CD4-positive, alpha-beta T cell treated with Interleukin-17A for 4 hours (primary cell): ENCODE measurements at places on chromosomes 7 and 10.
A peak's percentile ranks its signal among the peaks of the same experiment; 100 is the strongest.

DNA sequence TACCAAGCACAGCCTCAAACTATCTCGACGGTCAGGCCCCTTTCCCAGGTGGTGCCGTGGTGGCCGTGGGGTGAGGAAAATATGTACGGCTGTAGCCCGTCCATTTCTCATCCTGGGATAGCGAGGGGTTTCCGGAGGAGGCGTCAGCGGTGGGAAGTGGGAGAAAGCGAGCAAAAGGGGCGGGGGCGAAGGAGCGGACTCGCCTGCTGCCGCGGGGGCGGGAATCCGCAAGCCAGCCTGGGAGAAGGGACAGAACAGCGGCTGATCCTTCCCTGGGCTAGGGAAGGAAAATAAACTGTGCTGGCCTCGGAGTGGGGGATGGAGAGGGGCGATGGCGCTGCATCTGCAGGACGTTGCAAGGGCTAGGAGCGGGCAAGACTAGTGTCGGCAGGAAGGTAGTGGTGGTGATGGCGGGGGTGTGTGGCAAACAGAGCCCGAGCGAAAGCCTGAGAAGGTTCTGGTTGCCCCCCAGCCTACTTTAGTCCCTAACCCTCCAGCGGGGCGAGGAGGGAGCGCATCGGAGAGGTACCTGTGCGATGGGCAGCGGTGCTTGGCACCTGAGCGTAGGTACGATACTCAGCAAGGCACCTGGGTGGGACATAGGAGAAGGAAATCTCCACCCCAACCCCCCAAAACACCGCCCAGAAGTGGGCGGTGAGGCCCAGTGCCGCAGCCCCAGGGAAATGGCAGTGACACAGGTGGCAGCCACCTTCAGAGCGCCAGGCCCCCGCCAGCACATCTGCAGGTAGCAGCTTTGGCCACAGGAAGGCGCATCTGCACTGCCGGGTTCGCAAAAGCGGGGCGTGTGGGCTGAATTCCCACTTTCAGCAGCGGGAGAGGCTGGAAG, 49.9 kb upstream of the STEAP1B start:
- DNase-seq: peak; percentile 15

- DNase-seq: no peak
These were observed 528.9 kb downstream of the PARD3 start for GRCh38 chr10:34286136-34286739.

- no peak for DNase-seq
These were observed 159.1 kb downstream of the CCDC71L start for GRCh38 chr7:106501605-106502580.

DNA sequence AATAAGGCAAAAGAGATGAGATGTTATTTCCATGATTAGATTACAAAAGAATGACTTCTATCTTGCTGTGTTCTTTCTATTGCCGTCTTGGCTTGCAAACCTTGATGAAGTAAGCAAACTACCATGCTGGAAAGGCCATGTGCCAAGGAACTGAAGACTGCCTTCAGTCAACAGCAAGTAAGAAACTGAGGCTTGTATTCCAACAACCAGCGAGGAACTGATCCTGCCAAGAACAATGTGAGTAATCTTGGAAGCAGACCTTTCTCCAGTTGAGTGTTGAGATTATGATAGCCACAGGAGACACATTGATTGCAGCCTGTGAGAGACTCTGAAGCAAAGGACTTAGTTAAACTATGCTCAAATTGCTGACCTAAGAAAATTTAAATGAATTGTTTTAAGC, 164.6 kb upstream of the GRM3 start:
- DNase-seq: no peak

DNA sequence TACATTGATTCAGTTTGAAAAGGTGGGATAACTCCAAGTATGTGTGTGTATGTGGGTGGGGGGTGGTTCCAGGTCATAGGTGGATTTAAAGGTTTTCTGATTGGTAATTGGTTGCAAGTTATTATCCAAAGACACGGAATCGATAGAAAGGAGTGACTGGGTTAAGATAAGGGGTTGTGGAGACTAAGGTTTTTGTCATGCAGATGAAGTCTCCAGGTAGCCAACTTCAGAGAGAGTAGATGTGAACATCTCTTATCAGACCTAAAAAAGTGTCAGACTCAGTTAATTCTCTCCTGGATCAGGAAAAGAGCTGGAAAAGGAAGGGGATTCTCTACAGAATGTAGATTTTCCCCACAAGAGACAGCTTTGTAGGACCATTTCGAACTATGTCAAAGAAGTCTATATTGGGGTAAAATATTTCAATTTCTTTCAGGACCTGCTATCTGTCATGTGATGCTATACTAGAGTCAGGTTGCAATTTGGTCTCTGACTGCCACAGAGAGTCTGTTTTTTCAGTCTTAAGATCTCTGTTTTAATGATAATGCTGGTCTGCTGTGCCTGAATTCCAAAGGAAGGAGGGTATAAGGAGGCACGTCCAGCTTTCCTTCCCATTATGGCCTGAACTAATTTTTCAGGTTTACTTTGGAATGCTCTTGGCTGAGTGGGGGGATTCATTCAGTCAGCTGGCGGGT, 3.6 kb downstream of the C7orf57 start:
- DNase-seq: no peak

GRCh38 chr7:16813232-16813616, 8.4 kb upstream of the AGR2 start:
- no peak for DNase-seq

DNA sequence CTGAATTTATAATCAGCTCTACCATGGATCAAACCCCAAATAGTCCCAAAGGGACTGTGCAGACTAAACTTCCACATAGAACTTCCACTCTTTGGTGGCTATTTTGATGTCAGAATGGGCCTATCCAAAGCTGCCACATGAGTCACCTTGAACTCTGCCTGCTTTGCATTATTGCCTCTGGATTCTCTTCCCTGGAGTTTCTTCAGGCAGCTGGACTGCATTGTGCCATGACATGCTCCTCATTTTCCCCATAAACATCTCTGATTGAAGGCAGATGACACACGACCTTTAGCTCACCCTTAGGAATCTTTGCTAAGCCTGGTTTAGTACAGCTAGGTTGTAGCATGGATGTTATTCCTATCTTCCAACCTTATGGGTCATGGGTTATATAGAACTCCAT, 251.7 kb downstream of the FZD1 start:
- no peak for DNase-seq

DNA sequence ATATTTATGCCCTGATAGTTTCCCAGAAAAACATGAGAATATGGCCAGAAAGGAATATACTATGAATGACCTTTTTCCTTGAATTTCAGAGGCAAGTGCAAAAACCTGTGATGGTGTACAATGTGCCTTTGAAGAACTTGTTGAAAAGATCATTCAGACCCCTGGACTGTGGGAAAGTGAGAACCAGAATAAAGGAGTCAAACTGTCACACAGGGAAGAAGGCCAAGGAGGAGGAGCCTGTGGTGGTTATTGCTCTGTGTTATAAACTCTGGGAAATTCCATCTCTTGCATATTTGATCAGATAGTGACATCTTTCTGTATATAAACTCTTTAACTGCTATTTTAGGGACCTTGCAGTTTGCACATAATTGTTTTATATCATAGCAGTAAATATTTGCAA, 33.7 kb downstream of the RAB18 start:
- no peak for DNase-seq

DNA sequence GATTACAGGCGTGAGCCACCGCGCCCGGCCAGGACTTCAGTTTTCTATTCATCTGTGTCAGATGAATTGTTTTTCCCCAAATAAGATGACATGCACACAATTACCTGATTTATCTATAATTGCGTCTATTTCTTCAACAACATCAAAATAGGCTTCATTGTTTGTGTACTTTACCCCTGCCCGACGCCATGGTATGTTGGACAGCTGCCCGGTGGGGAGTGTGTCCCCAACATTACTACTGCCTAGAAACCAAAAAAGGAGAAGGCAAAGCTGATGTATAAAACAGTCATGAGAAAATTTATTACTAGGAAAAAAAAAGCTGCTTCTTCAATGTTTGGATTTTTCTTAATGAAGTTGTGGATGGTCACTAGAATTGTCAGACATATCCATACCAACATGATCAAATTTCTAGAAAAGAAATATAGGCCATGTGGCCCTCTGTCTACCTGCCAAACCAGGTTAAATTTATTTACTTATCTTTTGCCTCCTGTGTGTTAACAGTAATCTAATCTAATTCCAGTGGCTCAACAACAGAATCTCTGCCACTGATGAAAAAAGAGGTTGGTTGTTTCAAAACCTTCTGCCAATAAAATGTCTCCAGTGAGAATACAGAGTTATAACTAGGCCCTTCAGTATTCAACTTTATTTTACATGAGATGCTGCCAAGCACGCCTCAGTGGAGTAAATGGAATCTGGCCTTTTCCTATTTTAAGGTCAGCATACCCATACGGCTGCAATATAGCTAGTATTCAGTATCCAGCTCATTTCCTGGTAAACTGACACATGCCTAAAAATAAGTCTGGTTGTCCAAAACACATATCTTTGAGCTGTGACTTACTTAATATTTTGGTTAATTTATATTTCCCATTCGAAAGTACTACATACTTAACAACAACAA, 16.5 kb downstream of the AP3M1 start:
- no peak for DNase-seq

GRCh38 chr7:140298213-140298612, 100.1 kb downstream of the SLC37A3 start:
- DNase-seq: no peak

DNA sequence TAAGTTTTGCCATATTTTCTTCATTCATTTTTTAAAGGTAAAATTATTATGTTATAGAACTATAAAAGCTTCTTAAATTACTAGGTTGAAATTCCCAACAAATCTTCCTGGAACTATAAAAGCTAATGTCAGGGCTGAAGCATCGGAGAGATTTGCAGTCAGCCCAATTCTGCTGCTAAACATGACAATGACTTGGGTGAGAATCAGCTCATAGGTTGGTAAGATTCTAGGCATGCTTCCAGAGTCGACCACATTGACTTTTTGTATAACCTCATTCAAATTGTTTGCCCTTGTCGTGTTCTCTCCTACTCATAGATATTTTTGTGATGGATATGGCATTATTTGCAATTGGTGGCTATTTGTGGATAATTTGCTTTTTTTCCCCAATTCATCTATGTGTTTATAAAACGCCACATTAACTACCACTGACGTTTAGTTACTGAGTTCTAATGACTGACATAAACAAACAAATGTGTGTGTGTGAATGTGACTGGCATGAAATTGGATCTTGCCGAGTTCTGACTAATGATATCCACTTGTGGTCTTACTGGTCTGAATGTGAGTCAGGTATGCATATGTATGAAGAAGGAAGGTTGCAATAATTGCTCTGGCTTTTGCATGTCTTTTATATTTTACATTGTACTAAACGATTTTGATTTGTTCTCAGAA, 579.8 kb downstream of the PARD3 start:
- DNase-seq: no peak

DNA sequence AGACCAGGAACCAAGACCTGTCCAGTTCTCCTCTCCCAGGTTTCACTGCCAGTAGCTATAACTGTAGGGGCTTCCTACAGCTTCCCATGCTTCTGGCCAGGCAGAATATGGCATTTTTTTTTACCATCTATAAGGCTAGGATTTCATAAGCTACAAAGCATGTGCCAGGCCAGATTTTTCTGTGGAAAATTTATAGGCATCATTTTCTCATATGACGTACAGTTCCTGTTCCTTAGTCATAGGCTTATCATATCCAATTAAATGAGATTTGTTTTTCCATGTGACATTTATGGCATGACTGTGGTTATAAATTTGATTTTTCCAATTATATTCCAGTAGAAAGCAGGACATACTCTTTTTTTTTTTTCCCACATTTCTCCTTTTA, 208.6 kb upstream of the NPY start:
- DNase-seq: no peak

DNA sequence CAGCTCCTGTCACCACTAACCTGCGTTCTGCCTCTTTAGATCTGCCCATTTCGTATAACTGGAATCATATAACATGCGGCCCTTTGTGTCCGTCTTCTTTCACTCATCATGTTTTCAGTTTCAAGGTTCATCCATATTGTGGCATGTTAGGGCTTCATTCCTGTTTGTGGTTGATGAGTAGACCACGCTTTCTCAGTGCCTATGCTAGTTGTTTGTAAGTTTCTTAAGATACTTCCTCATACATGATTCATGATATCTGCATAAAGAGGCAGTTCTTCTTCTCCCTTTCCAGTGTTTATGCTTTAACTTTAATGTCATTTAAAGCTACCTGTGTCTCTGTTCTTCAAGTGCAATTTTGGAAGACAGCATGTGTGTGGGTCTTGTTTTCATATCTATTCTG, 79.5 kb upstream of the FAM20C start:
- DNase-seq: no peak

GRCh38 chr7:136348542-136349192, 371.5 kb upstream of the MTPN start:
- no peak for DNase-seq

- no peak for DNase-seq
These were observed 203.3 kb downstream of the DIP2C start for GRCh38 chr10:486206-486605.

DNA sequence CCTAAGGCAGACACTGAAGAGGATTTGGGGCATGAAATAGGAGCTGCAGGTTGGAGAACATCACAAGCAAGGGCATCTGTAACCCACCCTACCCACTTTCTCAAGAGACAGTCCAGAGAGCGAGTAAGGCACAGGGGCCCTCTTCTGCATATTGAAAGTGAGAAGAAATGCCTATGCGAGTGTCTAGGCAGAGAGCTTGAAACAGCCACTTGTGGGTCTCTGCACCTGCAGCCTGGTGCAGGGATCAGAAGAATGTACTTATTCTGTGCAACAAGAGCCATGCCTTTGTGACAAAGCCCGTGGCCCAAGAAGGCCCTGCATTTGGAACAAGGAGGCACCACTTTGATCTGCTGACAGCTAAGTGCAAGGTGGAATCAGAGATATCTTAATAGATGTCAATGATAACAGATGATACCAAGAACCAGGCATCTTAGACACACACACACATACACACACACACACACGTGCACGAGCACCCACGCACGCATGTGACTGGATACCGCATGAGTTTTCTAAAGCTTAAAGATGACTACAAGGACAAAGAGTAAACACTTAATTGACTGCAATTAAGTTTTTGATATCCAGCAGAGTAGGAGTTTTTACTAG, 89.3 kb downstream of the NPSR1 start:
- DNase-seq: no peak

GRCh38 chr7:48389977-48390376, 218.7 kb downstream of the ABCA13 start:
- DNase-seq: no peak

DNA sequence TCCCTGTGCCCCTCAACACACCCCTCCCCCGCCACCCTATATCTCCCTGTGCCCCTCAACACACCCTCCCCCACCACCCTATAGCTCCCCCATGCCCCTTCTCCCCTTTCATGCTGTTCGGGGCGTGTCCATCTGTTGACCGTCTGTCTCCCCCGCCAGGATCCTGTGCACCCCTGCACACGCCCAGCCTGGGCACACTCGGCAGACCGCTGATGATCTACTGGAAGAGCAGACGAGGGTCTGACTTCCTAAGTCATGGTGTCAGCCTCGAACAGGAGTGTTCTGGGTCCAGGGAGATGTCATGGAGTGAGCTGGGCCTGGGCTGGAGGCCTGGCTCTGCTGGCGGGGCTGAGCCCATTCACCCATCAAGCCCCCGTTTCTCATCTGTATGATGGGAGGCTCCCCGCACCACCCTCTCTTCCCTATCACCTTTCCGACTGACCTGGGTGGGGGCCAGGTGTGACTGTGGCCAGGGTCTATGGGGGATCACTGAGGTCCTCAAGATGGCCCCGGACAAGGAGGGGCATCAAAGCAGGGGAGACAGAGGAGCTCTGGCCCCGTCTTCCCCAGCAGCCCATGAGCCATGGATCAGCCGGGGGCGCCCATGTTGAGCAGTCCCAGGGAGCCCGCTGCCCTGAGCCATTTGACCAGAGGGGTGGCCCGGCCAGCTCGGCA, 48.3 kb downstream of the PDGFA start:
- no peak for DNase-seq

GRCh38 chr7:90455163-90456030, 14.0 kb upstream of the PTTG1IP2 start:
- no peak for DNase-seq
